ENCODE measurements at places on chromosomes 2 and 18.

DNA sequence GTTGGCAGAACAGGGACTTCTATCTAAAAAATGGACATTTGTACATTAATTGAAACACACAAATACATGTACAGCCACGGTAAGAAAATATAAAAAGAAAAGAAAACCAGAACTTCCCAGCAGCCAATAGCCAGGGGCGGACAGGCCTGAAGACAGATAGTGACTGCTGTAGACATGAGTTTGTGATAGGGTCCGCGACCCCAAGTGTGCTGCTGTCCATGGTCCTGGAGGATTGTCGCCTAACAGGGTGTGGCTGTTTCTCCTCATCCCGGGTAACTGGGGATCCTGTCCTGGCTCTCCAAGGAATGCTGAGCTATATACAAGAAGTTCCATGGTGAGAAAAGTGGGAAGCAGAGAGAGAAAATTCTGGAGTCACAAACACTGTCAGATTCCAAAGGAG, 266.5 kb upstream of the SALL3 start:
- DNase-seq, result no peak

GRCh38 chr2:191512874-191513273, 165.1 kb upstream of the NABP1 start:
- DNase-seq, result no peak

- no peak for DNase-seq
These were observed 183.0 kb downstream of the PHLPP1 start for GRCh38 chr18:62898359-62898758.

DNA sequence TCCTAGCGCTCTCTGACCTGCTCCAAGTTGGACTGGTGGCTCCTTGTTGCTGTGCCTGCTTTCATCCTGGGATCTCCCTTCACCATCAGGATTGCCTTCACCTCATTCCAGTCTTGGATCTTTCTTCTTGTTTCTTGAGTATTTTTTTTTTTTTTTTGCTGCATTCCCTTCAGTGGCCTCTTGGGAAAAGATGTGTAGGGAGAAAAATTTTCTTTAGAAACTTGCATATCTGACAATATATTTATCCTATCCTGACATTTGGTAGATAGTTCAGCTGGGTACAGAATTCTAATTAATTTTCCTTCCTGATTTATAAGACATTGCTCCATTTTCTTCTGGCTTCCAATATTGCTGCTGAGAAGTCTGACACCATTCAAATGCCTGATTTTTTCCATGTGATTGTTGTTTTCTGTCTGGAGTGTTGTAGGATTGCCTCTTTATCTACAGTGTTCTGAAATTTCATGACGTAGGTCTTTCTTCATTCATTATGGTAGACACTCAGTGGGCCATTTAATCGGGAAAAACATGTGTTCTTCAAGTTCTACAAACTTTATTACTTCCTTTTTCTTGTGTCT, 23.0 kb upstream of the IL1A start:
- DNase-seq, result no peak

- DNase-seq, result no peak
These were observed 88.8 kb downstream of the CHN1 start for GRCh38 chr2:174916270-174916930.

GRCh38 chr2:97951155-97951680, 44.5 kb downstream of the TMEM131 start:
- DNase-seq, result no peak

- no peak for DNase-seq
These were observed 844 bp upstream of the MPV17 start for GRCh38 chr2:27323596-27324285.
